ENCODE measurements at places on chromosomes 16 and 17. TPM values are rescaled to one million over a fixed set of nuclear protein-coding genes. Genes with fewer than 3 reads are reported as not detected.

The PLEKHG4 gene
- total RNA-seq, result 4.0 TPM

The MMP25 gene
- total RNA-seq, result 21.6 TPM

The CTRL gene
- 1.3 TPM for total RNA-seq

The CCL4L2 gene
- total RNA-seq, result 1.2 TPM

The LDAF1 gene
- 26.4 TPM for total RNA-seq

The IRF8 gene
- total RNA-seq, result 112 TPM

The FOXN1 gene
- not detected for total RNA-seq

The ZP2 gene
- not detected for total RNA-seq

The SLC13A2 gene
- 0.10 TPM for total RNA-seq

The JMJD6 gene
- total RNA-seq, result 55.3 TPM

The NPW gene
- 0.58 TPM for total RNA-seq

The CBX8 gene
- 7.5 TPM for total RNA-seq

The CCL14 gene
- total RNA-seq, result 61.1 TPM

The CCNF gene
- total RNA-seq, result 3.9 TPM

The CCT6B gene
- total RNA-seq, result 2.0 TPM

The CACNG3 gene
- total RNA-seq, result not detected

The TMED6 gene
- 1.2 TPM for total RNA-seq

The KCNJ2 gene
- 3.2 TPM for total RNA-seq

The TMIGD1 gene
- not detected for total RNA-seq

The SMIM5 gene
- total RNA-seq, result 0.42 TPM

The CLEC18A gene
- 0.61 TPM for total RNA-seq

The DCTN5 gene
- total RNA-seq, result 57.6 TPM

The SLC43A2 gene
- total RNA-seq, result 31.4 TPM

The TBC1D3G gene
- total RNA-seq, result not detected

The RNF222 gene
- total RNA-seq, result not detected

The P2RX1 gene
- total RNA-seq, result 2.3 TPM

The ITFG1 gene
- 48.7 TPM for total RNA-seq

The MLYCD gene
- total RNA-seq, result 10.4 TPM

The SCIMP gene
- total RNA-seq, result 7.6 TPM

The KRTAP3-1 gene
- not detected for total RNA-seq

The NDEL1 gene
- total RNA-seq, result 112 TPM

The CDRT4 gene
- total RNA-seq, result 2.8 TPM

The DLG4 gene
- total RNA-seq, result 16.0 TPM

The ARHGAP44 gene
- 4.1 TPM for total RNA-seq

The UQCRC2 gene
- 186 TPM for total RNA-seq

The ERN2 gene
- 1.9 TPM for total RNA-seq

The PDP2 gene
- 33.5 TPM for total RNA-seq

The B3GNT9 gene
- total RNA-seq, result 14.0 TPM

The ITGAD gene
- 0.39 TPM for total RNA-seq
